ENCODE measurements at places on chromosomes 16 and 17. TPM values are rescaled to one million over a fixed set of nuclear protein-coding genes. Genes with fewer than 3 reads are reported as not detected.

Gene KRTAP2-2
- not detected for polyA plus RNA-seq

Gene C17orf50
- polyA plus RNA-seq = not detected

Gene PRSS22
- not detected for polyA plus RNA-seq

Gene ETV4
- polyA plus RNA-seq = 4.4 TPM

Gene SLX4
- 5.1 TPM for polyA plus RNA-seq

Gene KRT35
- polyA plus RNA-seq = not detected

Gene MYL4
- 1,369 TPM for polyA plus RNA-seq

Gene NOXO1
- 1.3 TPM for polyA plus RNA-seq

Gene INCA1
- 4.2 TPM for polyA plus RNA-seq

Gene ASGR2
- 0.39 TPM for polyA plus RNA-seq

All from muscle of back (tissue), 13 donors.